Stimulated activated CD4-positive, alpha-beta T cell treated with anti-CD3 and anti-CD28 coated beads, Interleukin-1b, Interleukin-23, amount 100 ng/mL, for 24 hours (primary cell): ENCODE measurements at places on chromosomes 1 and 21.

DNA sequence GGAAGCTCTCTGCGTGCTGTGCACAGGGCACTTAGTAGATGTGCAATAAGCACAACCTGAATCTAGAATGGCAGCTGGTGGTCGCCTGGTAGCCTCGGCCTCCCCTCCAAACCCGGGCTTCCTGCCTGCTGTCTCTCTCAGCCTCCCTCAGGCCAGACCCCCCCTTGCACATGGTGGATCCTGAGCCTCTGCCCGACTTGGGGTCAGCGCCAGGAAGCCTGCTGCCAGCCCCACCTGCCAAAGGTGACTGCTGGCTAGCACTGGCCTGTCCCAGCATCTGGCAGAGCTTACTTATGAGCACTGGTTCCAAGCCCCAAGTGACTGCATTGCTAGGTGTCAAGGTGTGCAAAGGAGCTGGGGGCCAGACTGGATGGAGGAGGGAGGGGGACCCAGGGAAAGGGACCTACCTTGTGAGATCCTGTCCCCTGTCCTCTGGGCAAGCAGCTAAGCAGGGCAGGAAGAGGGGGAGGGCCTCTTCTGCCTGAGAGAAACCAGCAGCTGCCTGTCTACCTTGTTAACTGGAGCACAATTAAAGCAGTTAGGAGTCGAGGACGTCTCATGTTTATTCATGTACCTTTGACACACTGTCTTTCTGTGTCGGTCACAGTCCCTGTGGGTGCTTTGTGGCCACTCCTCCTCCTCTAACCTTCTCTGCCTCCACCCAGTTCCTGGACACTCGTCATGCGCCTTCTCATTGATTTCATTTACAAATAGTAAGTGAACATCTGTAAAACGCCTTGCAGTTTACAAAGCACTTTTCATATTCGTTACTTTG is 100.9 kb downstream of the DDX20 start:
- DNase-seq: no peak

- DNase-seq: no peak
Observed at GRCh38 chr1:16922466-16922865, 735 bp downstream of the CROCC start.

GRCh38 chr1:193338194-193338593 is 151.8 kb upstream of the B3GALT2 start:
- DNase-seq: no peak

GRCh38 chr1:178976541-178976940 is 49.2 kb upstream of the FAM20B start:
- no peak for DNase-seq

GRCh38 chr1:114278911-114279310 is 125.2 kb upstream of the SYT6 start:
- DNase-seq: no peak

- no peak for DNase-seq
Observed at GRCh38 chr1:94823116-94823515, 3.0 kb downstream of the SLC44A3 start.

DNA sequence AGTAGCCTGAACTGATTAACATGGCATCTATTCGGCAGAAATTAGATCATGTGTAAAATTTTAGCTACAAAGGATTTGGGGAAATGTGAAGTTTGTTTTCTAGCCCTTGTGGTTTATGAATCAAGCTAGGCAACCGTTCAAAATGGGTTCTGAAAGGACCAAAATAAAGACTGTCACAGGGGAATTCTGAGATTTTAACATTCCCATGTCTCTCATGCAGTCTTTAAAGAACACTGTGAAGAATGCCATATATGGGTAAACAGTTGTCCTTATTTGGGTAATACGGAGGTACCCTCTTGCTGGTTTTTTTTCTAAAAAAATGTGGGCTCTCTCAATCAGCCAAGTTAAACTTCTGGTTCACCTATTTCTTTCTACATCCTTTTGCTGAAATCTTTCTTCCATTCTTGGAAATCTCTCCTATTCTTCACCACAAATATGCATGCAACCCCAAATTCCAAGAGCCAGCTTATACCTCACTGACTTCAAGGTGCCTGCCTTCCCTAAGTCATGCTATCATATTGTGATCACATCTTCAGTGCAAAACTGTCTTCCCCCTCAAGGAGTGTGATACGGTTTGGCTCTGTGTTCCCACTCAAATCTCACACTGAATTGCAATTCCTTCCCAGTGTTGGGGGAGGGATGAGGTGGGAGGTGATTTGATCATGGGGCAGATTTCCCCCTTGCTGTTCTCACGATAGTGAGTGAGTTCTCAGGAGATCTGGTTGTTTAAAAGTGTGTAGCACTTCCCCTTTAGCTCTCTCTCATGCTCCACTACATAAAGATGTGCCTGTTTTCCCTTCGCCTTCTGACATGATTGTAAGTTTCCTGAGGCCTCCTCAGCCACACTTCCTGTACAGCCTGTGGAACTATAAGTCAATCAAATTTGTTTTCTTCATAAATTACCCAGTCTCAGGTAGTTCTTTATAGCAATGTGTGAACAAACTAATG is 308.7 kb downstream of the TTLL7 start:
- DNase-seq: no peak
